Panc1 (cell line): ENCODE measurements at places on chromosomes 13 and 19.

- no peak for DNase-seq
Observed at GRCh38 chr13:108877300-108877699, 247.9 kb downstream of the MYO16 start.

- DNase-seq, result no peak
Observed at GRCh38 chr19:52270266-52270885, 989 bp downstream of the ZNF766 start.

- no peak for DNase-seq
Observed at GRCh38 chr19:30652751-30653150, 280.6 kb downstream of the ZNF536 start.

GRCh38 chr13:52411629-52412028, 5.7 kb upstream of the THSD1 start:
- DNase-seq, result no peak

GRCh38 chr13:110305544-110305943, 1.4 kb downstream of the COL4A1 start:
- no peak for DNase-seq

GRCh38 chr19:38433268-38433733, at the start of gene RYR1:
Gene RYR1 (plus strand): TSS chr19:38433691. CDS start chr19:38433830, 139 bp downstream.
- no peak for DNase-seq

DNA sequence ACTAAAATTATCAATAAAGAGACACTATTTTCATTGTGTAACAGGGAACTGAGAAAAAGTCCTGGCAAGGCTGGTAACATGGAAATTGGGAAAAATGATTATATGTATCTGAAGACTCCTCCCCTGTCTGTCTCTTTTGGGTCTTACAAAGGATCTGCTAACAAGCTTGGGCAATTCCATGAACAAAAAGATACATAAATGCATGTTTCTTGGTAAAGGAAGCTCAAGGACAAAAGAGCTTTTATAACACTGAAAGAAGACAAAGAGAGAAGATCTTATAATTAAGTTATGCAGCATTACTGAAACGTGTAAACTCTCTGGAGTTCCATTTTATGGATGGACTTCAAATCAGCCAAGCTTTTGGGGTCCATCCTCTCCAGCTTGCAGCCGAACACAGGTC, 29.2 kb downstream of the EFNB2 start:
- no peak for DNase-seq

GRCh38 chr13:113991191-113991669, 17.4 kb upstream of the C13orf46 start:
- DNase-seq, result no peak

GRCh38 chr13:31427151-31428100, 227.7 kb downstream of the B3GLCT start:
- DNase-seq, result no peak

- peak; percentile 42 for DNase-seq
Observed at GRCh38 chr13:91017031-91017668, 330.3 kb upstream of the MIR17HG start.

GRCh38 chr19:41705393-41706174, 2.8 kb upstream of the CEACAM5 start:
- no peak for DNase-seq

- no peak for DNase-seq
Observed at GRCh38 chr19:48686088-48686487, 9.7 kb upstream of the FUT2 start.

GRCh38 chr13:28166257-28166656, 27.9 kb downstream of the PAN3 start:
- DNase-seq, result no peak
